Activated T-cell treated with anti-CD3 and anti-CD28 coated beads, Interleukin-2, amount 50 U/mL, for 4 hours (primary cell): ENCODE measurements at places on chromosomes 3 and 15. TPM values are rescaled to one million over a fixed set of nuclear protein-coding genes. Genes with fewer than 3 reads are reported as not detected.

Gene SMC4
- total RNA-seq = 69.0 TPM

Gene SLC12A1
- not detected for total RNA-seq

Gene LIPH
- 0.05 TPM for total RNA-seq

Gene RARB
- not detected for total RNA-seq

Gene ZKSCAN7
- 2.0 TPM for total RNA-seq

Gene WWTR1
- 1.5 TPM for total RNA-seq

Gene PDIA3
- total RNA-seq = 434 TPM

Gene WDR93
- not detected for total RNA-seq
